ENCODE measurements at places on chromosomes 12 and 14.
A peak's percentile ranks its signal among the peaks of the same experiment; 100 is the strongest.

- no peak for DNase-seq
Measured at GRCh38 chr14:49992901-49993339, 100.0 kb downstream of the ARF6 start.

- no peak for DNase-seq
Measured at GRCh38 chr12:52813885-52814709, at the start of gene KRT4. Gene KRT4 (minus strand): TSS chr12:52814116. CDS start chr12:52814058, 58 bp downstream.

GRCh38 chr14:93959239-93960107, 16.9 kb downstream of the ASB2 start:
- peak; percentile 38 for DNase-seq

- no peak for DNase-seq
Measured at GRCh38 chr12:69068448-69068847, 135.5 kb upstream of the CPM start.

DNA sequence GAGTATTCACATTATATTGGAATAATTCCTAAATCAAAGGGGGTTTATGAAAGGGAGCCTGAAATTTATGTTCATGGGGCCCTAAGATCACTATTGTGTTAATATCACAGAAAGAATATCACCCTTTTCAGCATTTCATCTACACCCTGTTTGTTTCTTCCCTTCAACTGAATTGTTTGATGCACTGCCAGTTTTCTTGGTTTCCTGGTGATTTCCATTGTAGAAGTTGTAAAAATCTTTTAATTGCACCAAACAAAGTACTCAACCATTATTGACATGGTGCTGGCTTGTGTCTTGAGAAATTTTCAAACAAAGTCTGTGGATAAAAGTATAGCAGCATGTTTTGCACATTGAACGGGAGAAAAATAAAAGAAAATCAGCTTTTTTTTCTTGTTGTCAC, 154.8 kb upstream of the PRKD1 start:
- no peak for DNase-seq

DNA sequence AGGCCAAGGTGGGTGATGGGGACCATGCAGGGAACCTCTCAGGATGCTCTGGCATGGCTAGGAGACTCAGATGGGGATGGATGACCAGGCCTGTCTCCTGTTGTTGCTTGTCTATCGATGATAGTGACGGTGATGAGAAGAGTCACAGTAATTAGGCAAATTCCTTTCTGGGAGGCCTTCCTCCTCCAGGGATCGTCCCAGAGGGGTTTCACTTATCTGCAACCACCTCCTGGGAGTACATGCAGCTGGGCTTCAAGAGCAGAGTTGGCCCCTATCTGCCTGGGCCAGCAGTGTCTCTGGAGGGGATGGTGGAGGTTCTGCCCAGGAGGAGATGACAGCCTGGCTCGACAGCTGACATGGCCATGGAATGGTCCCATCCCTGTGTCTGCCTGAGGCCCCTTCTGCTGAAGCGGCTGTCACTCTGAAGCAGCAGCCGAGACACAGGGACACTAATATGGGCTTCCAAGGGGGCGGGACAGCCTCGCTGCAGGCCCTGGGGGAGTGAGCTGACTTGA, 27.5 kb upstream of the OAS1 start:
- no peak for DNase-seq

DNA sequence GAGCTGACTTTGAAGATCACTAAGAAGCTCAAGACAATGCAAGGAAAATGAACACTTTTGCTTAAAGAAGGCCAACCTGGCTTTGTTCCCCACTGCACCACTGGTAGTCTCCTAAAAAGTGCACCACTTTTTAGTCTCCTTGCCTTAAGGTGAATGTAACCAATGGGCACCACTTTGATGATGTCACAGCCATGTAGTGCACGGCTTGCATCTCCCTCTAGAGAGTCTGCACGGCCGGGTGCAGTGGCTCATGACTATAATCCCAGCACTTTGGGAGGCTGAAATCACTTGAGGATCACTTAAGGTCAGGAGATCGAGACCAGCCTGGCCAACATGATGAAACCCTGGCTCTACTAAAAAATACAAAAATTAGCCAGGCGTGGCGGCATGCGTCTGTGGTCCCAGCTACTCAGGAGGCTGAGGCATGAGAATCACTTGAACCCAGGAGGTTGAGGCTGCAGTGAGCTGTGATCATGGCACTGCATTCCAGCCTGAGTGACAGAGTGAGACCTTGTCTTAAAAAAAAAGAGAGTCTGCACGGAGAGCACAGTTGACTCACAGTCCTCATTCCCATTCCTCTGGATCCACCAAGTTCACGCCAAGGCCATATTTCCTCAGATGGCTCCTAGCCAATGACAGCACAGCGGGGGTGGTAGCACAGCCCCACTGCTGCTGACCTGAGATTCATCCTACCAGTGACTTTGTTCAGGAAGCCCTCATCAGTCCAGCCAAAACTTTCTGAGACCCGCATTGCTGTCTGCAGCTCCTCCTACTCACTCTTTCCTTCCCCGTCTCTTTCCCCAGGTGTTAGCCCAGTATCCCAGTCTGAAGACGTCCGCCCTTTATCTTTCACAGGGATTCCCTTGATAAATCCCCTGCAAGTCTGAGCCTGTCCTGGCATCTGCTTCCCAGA, 16.5 kb upstream of the IFT81 start:
- DNase-seq, result peak; percentile 17

DNA sequence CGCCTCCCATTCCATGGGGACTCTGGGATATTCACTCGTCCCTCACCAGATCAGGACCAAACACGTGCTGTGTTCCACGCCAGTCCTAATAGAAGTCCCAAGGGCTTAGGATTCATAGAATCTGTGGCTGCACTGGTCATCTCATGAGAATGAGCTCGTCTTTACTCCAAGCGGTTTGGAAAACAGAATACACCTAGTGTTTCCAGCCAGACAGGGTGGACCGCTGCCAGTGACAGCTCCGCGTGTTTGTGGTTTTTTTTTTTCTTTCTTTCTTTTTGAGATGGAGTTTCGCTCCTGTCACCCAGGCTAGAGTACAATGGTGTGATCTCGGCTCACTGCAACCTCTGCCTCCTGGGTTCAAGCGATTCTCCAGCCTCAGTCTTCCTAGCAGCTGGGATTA, 75.1 kb downstream of the GLT1D1 start:
- no peak for DNase-seq

DNA sequence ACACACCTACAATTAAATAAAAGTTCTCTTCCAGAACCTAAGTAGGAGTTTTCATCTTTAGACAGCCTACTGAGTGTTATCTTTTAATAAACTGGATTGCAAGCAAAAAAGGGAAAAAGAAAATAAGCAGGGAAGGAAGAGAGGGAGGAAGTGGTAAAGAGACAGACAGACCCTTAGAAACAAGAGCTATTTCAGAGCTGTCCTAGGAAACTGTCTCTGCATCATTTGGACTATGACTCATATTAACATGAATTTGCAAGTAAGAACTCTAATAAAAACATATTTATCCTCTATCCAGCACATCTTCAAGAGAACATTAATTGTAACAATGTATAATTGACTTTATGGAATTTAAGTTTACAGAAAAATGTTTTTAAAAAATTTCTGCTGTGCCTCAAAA, 438.8 kb upstream of the USP15 start:
- DNase-seq, result no peak

GRCh38 chr14:68627868-68628604, 164.8 kb downstream of the ZFP36L1 start:
- no peak for DNase-seq

- no peak for DNase-seq
Measured at GRCh38 chr12:127398016-127398710, 868.8 kb upstream of the TMEM132C start.

DNA sequence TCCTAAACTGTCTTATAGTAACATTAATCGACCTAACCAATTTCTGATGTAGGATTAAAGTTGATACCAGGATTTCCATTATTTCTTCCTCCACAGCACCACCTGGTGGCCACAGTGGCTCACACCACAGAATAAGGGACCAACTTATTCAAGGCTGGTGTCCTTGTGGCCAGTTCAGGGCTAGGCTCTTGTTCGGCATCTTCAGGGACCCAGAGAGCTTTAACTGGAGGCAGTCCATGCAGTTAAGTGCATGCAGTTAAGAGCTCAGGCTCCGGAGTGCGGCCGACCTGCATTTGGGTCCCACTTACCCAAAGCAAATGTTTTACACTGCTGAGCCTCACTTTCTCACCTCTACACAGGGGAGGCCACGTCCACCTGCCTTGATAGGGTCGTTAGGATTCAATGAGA, 42.0 kb upstream of the GPR68 start:
- DNase-seq, result no peak

DNA sequence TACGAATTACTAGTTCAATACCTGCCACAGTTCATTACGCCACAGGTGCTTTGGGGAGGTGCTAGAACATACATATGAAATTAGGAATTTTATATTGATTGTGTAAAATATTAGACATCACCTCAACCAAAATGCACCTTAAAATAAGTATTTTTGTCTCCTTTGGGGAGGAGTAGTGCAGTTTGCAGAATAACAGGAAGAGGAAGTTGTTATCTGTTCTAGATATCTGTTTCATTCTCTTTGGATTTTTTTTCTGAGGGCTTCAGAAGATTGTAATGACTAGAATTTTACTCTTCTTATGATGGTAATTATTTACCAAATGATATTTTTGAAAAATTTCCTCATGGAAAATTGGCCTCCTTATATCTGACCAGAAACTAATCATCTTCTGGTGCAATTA, 9.9 kb upstream of the GYS2 start:
- no peak for DNase-seq

DNA sequence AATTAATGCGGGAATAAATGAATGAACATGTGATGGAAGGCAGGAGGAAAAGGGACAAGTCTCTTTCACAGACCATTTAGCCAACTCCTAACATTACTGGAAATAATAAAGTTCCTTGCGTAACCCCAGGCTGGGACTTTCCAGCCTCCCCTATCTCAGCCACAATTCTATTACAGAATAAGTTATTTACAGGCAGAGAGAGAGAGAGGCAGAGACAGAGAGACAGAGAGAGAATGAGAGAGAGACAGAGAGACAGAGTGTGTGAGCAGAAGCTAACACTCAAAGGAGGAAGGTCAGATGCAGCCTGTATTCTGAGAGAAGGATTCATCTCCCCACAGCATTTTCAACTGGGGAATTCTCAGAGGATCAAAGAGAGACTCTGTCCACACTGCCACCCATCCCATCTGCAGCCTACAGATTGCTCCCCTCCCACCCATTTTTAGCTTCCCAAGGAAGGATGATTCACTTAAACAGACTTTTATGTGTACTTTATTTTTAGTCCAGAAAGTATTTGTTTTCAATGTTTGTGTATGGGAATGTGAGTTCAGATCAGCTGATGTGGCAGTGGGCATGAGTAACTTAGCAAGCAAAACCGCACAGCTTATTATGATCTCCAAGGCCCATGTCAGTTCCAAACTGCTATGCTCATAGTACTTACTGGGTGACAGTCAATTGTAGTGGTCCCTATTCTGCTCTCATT, 165.7 kb downstream of the CAND1 start:
- DNase-seq, result peak; percentile 93

DNA sequence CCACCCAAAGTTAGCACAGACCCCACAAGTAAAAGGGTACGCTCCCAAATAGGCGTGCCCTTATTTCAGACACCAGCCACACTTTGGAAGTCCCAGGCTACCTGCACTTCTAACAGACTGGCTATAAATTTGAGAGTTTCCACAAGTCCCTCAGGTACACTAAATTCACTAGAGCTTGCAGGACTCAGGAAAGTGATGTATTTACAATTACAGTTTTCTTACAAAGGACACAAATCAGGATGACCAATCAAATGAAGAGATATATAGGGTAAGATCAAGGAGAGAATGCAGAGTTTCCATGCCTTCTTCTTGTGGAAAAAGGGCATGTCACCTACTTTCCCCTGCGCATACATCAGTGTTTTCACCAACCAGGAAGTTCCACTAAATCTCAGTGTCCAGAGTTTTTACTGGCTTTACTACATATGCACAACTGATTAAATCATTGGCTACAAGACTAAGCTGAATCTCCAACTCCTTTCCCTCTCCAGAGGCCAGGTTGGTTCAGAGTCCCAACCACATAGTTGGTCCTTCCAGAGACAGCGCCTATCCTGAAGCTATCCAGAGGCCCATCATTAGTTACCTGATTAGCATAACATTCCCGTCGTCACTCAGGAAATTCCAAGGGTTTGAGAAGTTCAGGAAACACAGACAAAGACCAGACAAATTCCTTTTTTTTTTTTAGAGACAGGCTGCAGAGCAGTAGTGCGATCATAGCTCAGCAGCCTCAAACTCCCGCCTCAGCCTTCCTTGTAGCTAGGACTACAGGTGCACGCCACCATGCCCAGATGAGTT, 84.2 kb downstream of the DENND5B start:
- no peak for DNase-seq

DNA sequence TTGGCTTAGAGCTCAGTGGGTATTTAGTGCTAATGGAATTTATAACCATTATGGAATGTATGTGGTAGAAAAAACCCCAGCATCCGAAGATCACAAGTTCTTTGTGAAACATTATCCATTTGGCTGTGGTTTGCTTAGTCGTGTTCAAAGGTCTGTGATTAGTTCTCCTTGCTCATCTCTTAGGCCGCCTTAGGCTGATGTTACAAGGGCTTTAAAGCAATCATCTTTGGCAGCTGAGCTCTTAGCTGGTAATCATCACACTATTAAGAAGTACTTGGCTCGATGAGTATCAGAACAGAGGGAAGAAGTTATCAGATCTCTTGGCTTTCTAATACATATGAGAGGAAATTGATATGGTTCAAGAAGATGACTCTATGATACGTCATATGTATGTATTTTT, 124.1 kb upstream of the E2F7 start:
- DNase-seq, result no peak

GRCh38 chr14:90388437-90388836, 8.4 kb upstream of the CALM1 start:
- DNase-seq, result no peak

DNA sequence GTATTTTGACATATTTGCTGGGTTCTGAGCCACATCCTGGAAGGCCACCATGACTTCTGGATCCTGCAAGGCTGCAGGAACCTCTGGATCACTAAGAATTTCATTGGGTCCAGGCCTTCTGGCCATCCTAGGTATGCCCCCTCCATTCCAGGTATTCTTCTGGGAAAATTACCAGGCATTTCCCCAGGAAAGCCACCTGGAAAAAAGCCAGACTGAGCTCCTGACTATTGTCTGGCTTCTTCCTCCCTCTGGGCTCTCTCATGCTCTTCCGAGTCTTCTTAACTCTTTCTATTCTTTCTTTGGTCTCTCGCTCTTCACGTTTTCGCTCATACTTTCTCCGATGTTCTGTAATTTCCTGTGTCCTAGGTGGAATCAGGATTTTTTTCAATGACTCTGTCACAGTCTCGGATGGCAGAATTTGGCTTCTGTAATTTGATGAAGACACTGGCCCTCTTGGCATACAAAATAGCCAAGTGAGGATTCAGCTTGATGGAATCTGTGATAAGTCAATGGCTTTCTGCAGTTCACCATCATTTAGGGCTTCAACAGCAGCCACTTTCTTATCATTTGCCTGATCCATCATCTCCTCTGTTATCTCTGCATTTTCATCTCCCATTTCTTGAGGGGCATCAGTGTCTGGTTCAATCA, 42.6 kb downstream of the ATP23 start:
- no peak for DNase-seq

DNA sequence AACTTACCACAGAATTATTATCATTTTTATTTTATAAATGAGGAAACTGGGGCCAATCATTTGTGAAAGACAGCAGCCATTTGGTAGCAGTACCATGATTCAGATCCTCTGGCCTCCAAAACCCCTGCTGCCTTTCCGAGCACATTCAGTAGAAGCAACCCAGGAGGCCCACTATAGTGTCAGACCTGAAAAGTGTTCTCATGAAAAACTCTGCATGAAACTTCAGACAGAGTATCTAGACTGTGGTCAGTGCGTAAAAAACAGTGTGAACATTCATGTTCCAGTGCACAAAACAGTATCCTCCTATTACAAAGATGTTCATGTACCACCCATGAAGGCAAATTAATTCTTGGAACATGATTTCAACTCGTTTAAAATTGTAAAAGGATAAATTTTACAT, 112.0 kb downstream of the EPS8 start:
- no peak for DNase-seq

All from GOT3 (cell line).